ENCODE measurements at places on chromosomes 2 and 18. TPM values are rescaled to one million over a fixed set of nuclear protein-coding genes. Genes with fewer than 3 reads are reported as not detected.

Gene INHA
- total RNA-seq, result 0.36 TPM

Gene LDLRAD4
- total RNA-seq, result not detected

Gene EFEMP1
- 51.9 TPM for total RNA-seq

Gene SLC9A4
- total RNA-seq, result not detected

Gene LRPPRC
- total RNA-seq, result 146 TPM

Gene C18orf63
- total RNA-seq, result not detected

Gene STK39
- 22.1 TPM for total RNA-seq

Gene CXCR2
- total RNA-seq, result 0.28 TPM

Gene RAD51AP2
- total RNA-seq, result 0.34 TPM

Gene CCDC148
- 0.34 TPM for total RNA-seq

Gene TDRD15
- not detected for total RNA-seq

Gene MSH2
- 14.0 TPM for total RNA-seq

Gene REG3A
- total RNA-seq, result not detected

Gene STARD6
- total RNA-seq, result not detected

Gene HAUS1
- 14.2 TPM for total RNA-seq

Gene GNLY
- total RNA-seq, result not detected

Gene ANKRD12
- 18.1 TPM for total RNA-seq

Gene IL36A
- 1.0 TPM for total RNA-seq

Gene ESPNL
- total RNA-seq, result under 0.01 TPM

Gene RASGRP3
- under 0.01 TPM for total RNA-seq

Gene CASP10
- total RNA-seq, result 7.0 TPM

All from nasal cavity respiratory epithelium epithelial cell of viscerocranial mucosa (primary cell).